Activated gamma-delta T cell (primary cell): ENCODE measurements at places on chromosomes 1 and 21.

DNA sequence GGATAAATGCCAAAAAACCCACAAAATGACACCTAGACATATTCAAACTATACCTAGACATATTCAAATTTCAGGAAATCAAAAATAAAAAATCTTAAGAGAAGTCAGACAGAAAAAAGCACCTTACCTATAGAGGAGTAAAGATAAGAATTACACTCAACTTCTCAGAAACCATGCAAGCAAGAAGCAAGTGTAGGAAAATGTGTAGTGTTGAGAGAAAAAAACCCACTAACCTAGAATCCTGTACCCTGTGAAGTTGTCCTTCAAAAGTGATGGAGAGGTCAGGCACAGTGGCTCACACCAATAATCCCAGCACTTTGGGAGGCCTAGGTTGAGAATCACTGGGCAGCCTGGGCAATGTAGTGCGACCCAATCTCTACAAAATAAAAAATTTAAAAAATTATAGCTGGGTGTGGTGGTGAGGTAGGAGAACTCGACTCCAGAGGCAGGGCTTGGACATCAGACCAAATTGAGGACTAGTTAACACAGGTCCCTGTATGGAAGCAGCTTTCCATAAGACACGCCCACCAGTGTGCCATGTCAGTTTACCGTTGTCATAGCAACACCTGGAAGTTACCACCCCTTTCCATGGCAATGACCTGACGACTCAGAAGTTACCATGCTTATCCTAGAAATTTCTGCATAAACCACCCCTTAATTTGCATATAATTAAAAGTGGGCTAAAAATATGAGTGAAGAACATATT, 20.7 kb downstream of the PDIK1L start:
- no peak for DNase-seq

DNA sequence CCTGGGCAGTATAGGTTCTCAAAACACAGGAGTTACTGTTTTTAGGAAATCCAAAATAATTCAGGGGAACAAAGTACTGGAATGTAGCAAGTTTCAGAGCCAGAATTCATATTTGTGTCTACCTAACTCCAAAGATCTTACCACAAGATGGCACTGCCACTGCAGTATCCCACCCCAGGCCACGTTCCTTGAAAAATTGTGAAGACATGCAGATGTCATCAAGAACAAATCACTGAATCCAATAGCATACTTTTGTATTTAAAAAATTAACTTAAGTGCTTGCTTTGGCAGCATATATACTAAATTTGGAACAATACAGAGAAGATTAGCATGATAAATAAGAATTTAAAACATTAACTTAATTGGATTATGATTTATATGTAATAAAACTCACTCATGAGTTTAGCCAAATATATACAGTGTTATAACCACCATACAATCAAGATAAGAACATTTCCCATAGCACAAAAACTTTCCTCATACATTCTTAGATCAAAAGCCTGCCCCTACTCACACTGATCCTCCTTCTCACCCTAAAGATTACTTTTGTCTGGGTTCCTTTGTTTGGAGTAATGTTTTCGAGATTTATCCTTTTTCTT, 209.9 kb downstream of the FAF1 start:
- DNase-seq, result no peak

DNA sequence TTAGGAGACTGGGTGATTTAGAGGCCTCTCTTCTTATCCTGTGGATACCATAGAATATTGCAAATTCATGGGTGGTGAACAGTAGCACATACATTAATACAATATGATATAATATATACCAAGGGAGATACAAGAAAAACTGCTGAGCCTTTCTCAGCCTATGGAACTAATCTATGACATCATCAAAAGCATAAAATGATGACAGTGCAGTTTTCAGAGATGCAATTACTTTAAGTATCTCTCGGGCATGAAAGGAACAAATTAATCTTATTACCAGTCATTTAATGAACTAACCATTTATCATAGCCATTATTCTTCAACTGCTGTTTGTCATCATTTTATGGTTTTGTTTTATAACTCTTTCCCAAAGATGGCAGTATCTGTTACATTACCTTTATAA, 3.5 kb downstream of the CHODL start:
- no peak for DNase-seq

- DNase-seq, result no peak
These were observed 192.3 kb upstream of the C1orf87 start for GRCh38 chr1:60265560-60266535.

DNA sequence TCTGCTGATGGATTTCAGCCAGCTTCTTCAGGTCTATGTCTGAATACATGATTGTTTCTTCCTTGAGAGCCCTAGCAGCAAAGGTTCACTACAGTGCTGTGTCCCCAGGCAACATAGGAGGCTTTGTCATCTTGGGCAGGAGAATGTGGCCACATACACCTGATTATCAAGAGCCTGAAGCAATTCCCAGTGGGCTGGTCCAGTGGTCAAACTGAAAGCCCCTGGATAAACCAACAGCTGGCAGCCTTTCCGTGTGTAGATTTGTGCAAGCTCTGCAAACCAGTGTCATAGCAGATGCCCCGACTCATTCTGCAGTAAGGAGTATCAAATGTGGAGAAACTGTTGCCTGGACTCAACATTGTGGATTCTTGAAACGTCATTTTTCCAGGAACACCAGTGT, 2.3 kb upstream of the GIPC2 start:
- no peak for DNase-seq

DNA sequence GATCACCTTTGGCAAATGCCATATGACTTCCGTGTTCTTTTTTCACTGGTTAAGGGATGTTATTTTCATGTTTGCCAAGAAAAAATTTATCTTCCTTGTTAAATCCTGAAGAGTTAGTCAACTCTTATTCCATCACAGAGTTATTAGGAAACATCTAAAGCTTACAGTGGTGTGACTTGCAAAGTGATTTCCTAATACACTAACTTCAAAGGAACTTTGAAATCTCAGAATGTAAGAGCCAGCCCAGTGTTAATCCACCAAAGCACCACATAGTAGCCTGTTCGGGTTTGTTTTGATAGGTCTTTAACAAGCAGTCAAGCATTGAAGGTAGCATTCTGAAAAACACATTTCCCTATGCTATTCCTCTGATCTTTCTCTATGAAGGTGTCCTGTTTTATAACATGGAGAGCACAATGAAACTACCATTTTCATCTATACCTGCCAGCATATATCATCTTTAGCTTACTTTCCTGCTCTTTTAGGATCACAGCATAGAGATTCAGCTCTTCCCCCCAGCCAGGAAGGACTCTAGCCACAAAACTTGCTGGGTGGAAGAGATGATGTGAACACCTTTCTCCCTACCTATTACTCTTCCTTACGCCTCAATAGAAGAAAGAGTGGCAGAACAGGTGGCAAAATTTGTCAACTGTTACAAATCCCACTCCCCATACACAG, 82.4 kb upstream of the MAGI3 start:
- no peak for DNase-seq

DNA sequence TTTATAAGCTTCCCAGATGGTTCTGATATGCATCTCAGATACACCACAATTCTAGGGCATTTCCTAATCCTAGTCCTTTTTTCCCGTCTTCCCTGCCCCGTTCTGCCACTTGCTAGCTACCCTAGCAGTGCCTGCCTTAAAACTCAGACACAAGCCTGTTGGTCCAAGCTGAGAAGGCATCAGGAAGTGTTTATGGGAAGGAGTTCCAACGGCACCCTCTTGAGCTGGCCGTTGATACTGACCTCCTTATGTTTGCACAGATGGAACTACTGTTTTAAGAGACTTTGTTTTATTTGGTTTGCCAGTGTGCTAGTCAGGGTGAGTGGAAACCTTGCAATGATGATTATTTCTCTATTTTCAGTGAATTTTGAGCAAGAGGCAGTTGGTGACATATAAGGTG, 67.2 kb downstream of the UCK2 start:
- DNase-seq, result no peak

GRCh38 chr1:34272152-34272551, 95.4 kb downstream of the C1orf94 start:
- no peak for DNase-seq

DNA sequence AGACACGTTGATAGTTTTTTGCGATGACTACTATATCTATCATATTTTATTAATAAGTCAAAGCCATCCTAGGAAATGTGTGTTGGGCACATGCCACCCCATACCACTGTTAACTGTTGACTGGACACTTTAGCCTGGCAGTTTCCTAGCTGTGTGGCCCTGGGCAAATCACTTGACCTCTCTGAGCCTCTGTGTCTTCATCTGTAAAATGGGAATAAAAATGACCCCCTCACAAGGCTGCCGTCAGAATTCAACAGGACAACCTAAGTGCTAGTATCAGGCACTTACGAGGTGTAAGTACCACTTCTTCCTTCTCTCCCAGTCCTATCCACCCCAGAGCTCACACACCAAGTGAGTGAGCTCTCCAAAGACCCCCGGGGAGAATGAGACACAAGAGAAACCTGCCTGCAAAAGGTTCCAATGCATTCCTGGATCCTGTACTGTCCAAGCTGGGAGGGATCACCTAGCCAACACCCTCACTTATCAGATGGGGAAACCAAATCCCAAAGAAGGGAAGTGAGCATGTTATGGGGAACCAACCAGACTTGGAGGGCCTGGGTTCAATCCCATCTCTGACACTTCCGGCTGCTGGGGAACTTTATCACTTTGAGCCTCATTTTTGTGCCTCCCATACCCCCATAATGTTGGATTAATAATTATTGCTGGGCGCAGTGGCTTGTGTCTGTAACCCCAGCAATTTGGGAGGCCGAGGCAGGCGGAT, 24.9 kb downstream of the HSPG2 start:
- DNase-seq, result no peak

- no peak for DNase-seq
These were observed 15.9 kb downstream of the TUFT1 start for GRCh38 chr1:151556052-151556451.

DNA sequence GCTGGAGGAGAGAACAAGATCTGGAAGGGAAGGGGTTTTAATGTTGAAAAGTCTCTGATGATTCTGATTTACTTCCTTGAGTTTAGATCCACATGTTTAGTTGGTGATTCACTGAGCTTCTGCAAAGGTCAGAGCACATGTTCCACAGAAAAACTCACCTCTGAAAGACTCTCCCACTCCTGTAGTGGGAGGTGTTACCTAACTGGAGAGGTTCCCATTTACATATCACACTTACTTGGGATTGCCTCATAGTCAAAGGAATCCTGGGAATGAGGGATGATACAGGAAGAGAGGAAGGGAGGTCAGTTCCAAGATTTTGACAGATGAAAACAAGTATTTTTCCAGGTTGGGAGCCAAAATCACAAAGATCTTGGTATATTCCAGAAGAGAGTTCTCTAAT, 2.7 kb upstream of the NTNG1 start:
- DNase-seq, result no peak

DNA sequence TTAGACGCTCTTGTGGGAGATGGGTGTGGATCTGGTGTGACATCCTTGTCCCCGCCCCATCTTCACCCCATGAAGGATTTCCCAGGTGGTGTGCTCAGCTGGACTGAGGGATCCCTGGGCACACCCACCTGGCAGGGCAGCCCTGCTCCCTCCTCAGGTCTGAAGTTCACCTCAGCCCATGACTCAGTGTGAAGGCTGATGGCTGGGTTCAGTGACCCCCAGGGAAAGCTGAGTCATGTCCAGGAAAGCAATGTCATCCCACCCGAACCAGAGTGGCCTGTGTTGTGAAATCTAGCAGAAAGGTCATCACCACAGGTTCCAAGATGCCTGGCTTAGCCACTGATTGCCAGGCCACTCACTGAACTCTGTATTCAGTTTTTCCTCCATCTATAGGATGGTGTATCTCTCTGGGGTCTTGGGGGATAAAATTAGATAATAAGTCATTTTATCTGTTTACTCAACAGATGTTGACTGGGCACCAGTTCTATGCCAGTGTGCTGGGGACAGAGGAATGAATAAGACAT, 97.7 kb upstream of the JUN start:
- DNase-seq, result no peak

DNA sequence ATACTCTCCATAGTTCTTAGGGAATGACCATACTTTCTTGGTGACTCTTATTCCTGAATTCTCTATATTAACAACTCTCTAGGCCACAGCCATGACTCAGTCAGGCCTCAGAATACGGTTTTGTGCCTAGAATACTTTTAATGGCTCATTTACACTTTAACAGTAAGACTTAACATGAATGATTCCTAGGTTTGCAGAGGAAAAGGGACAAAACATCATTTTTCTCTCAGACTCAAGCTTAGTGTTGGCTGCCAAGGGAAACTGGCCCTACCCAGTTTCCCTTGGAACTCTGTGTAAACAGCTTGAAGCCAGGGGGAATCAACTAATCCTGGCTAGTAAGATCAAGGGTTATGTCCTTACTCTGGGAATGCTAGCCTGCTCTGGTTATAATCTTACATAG, 164.9 kb upstream of the PKN2 start:
- no peak for DNase-seq

DNA sequence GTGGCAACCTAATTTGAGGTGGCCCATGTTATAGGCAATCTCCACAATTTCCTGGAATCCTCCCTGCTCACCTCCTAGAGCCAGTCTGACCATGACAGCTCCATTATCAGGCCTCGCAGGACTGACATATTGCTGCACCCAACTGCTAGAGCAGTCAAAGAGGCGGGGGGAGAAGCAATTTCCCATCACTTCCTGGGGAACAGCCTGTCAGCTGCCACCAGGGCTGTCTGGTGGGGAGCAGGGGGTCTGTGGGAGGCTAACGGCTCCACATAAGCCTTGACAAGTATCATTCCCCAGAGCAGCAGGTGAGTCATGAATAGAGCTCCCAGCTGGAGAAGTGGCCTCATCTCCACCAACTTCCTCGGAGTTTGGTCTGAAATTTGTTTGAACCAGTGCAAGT, 322.9 kb downstream of the MATN1 start:
- DNase-seq, result no peak

GRCh38 chr1:22587247-22587646, 24.0 kb downstream of the EPHA8 start:
- no peak for DNase-seq

- no peak for DNase-seq
These were observed at the start of gene LHX8 for GRCh38 chr1:75133750-75134646. TSS of gene LHX8 (plus strand) at chr1:75134388. CDS start at chr1:75136615, 2,227 bp downstream.

DNA sequence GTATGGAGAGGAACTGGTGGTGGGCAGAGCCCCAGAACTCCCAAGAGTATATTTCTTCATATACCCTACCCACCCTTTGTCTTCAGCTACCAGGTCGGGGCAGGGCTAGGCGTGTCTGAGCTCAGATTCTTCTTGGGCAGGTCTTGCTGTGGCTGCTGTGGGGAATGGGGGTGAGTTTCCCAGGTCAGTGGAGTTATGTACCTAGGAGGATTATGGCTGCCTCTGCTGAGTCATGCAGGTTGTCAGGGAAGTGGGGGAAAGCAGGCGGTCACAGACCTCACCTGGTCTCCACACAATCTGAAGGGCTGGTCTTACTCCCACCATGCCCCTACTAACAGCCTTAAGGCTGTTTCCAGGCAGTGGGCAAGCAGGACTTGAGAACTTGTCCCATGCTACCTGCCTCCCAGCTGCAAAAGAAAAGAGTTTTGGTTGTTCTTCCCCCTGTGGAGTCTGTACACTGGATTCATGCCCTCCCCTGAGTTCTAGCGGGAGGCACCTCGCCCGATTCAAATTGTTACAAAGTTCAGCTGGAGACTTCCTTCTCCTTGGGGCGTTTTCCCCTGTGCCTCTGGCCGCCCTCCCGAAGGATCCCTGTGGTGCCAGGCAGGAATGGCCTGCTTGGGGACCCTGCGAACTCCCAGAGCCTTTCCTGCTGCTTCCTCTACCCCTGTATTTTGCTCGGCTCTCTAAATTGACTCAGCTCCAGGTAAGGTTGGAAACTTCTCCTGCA, 58.6 kb downstream of the NPHS2 start:
- no peak for DNase-seq

GRCh38 chr1:86441581-86441980, 17.6 kb downstream of the CLCA2 start:
- no peak for DNase-seq

GRCh38 chr1:194568610-194569009, 1382.2 kb upstream of the B3GALT2 start:
- DNase-seq, result no peak
